KBM-7 (cell line): ENCODE measurements at places on chromosomes 6 and 20.

DNA sequence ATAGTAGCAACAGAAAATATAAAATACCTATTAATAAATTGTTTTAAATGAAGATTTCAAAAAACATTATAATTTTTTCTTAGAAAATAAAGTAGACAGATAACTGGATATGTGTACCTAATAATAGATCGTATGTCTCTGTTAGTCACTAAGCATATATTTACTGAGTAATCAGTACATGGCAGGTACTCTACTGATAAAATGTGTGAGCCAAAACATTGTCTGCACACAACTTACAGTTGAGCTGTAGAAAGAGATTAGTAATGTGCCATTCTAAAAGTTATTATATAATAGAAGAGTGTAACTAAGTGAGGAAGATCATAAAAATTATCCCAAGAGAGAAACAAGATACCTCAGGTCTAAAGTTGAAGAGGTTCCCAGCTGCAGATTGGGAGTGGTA is 929.9 kb upstream of the EPHA7 start:
- DNase-seq = no peak

- no peak for DNase-seq
These were observed 27.3 kb upstream of the RPP40 start for GRCh38 chr6:5031150-5031549.

GRCh38 chr6:168507297-168507696 is 66.3 kb downstream of the SMOC2 start:
- no peak for DNase-seq

- DNase-seq = no peak
These were observed 163.0 kb downstream of the RPS12 start for GRCh38 chr6:132977413-132977812.

DNA sequence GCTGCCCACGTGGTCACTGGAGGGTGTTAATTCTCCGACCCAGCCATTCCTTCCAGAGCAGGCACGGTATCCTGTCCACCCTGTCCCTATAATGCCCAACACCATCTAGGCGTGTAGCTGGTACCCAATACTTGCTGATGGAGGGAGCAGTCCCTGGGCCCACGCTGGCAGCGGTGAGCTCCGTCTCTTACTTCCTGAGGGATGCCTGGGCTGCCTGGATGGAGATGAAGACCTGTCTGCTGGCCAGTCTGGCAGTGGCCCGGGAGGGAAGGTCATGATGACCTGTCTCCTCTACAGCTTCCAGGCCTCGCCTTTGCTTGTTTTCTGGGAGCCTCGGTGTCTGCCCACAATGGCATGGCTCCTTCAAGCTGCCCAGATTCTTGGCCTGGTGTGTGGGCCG is 297.9 kb upstream of the SUPT3H start:
- DNase-seq = no peak

GRCh38 chr20:59920944-59921343 is 12.5 kb downstream of the SYCP2 start:
- DNase-seq = no peak

GRCh38 chr6:148954934-148955333 is 208.1 kb downstream of the UST start:
- no peak for DNase-seq

- no peak for DNase-seq
These were observed 4.1 kb upstream of the MOXD1 start for GRCh38 chr6:132405143-132405915.

DNA sequence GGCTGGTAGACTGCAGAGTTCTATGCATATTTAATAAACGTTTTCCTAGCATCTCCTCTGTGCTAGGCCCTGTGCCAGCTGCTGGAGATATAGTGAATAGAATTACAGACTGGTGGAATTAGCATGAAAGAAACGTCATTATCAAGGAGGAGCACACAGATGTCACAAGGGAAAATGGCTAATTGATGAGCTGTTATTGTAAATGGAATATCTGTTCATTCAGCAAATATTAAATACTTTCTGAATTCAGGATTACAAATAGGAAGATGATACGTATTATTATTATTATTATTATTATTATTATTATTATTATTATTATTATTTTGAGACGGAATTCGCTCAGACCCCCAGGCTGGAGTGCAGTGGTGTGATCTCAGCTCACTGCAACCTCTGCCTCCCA is 1.2 kb downstream of the AAR2 start:
- DNase-seq = no peak

DNA sequence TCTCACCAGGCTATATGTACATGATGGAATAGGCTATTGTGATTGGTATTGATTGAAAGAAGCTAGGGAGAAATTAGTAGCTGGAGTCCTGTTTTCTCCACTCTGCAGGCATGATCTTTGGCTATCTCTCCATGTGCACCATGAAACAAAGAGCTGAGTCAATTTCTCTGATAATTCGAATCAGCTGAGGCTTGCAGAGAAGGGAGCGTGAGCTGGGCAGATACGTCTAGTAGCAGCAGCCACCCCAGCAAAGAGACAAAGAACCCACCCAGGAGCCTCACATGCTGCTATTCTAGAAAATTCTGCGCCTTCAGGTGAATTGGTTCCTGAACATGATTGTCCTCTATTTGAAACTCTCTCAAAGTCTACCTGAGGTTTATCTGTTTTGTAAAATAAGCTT is 6.9 kb upstream of the SGK1 start:
- no peak for DNase-seq

DNA sequence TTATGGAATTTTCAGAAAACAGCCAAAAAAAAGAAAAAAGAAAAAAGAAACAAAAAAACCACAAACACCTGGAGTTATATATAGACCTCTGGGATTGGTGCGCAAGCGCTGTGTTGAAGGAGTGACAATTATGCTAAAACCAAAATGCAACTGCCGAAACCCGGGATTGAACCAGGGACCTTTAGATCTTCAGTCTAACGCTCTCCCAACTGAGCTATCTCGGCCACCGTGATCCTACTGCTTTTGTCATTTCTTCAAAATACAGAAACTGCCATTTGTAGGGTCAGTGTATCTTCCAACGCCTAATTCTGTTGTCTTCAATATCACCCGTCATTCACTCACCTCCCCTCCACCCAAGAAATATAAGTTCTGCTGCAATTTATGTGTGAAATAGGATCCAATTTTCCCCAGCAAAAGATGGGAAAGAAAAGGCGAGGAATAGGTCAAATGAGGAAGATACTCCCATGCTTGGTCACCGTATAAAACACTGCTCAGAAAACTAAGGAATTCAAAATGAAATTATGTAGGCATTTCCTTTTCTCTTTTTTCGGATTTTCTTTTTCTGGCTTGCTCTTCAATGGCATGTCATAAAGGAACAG is 116.0 kb downstream of the TRIM27 start:
- peak; percentile 91 for DNase-seq

- no peak for DNase-seq
These were observed 5.6 kb downstream of the BIRC7 start for GRCh38 chr20:63241272-63241671.

- DNase-seq = peak; percentile 85
These were observed at the start of gene PGBD1 for GRCh38 chr6:28281288-28282064. PGBD1 (plus strand) TSS chr6:28281572; CDS start chr6:28283814, 2,242 bp downstream.

DNA sequence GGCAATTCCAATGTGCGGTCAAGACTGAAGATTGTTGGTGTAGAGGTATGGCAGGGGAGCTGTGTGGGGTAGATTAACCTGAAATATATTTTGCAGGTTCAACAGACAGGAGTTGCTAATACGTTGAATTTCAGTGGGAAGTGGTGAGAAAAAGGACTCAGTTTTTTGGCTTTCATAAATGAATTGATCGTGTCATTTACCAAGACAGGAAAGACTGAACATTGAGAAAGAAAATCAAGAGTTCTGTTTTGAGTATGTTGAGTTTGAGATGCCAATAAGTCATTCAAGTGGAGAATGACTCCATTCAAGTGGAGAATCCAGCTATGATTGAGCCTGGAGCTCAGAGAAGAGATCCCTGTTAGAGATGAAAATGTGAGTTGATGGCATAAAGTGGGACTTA is 31.1 kb downstream of the NFYA start:
- no peak for DNase-seq

- DNase-seq = no peak
These were observed 50.8 kb downstream of the MC3R start for GRCh38 chr20:56299362-56299761.

DNA sequence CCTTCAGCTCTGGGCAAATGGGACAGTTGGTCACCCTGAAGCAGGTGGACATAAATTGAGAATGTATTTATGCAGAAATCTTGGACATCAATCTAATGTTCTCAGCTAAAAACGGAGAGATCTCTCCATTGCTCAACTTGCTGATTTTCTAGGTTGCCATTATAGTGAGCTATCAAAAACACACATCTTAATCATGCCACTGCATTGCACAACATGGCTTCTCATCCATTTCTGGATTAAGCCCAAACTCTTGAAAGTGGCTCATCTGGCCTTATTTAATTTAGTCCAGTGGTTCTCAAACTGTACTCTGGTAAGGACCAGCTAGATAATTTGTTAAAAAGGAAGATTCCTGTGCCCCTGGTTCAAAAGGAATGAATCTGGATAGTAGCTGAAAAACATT is 324.9 kb upstream of the CITED2 start:
- DNase-seq = no peak

DNA sequence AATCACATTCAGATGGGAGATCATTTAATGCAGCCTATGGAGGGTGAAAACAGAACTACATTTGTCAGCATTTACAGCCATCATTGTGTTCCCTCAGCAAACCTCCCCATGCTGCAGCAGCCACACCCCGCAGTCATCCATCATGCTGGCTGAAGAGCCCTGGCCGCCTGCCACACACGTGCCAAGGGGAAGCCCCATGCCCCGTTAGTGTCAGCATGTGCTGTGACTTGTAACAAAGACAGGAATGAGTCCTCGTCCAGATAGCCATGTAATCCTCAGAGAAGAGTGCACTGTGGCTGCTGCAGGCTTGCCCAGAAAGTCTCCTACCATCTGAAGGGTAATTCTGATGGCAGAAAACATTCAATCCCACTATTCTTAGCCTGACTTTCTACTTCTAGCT is 1097.8 kb downstream of the KIF16B start:
- no peak for DNase-seq

DNA sequence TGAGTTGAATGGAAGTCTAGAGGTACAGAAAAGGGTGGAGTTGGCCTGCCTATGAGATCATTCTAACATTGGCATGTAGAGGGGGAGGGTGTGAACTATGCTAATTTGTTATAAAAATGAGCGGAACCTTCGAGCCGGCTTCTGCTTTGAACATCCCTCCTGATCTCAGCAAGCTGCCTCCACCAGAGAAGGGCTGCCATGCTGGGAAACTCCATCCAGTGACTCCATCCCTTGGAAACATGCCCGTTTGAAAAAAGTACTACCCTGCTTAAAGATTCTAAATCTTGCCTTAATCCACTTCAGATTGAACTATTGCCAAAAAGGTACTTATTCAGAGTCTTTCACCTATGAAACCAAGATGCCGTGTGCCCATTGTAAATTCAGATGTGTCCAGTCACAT is 43.6 kb upstream of the TMEM170B start:
- no peak for DNase-seq

- no peak for DNase-seq
These were observed 93.9 kb downstream of the CLIC5 start for GRCh38 chr6:45921691-45922281.

- DNase-seq = no peak
These were observed 653.6 kb upstream of the FLRT3 start for GRCh38 chr20:14991023-14991422.

DNA sequence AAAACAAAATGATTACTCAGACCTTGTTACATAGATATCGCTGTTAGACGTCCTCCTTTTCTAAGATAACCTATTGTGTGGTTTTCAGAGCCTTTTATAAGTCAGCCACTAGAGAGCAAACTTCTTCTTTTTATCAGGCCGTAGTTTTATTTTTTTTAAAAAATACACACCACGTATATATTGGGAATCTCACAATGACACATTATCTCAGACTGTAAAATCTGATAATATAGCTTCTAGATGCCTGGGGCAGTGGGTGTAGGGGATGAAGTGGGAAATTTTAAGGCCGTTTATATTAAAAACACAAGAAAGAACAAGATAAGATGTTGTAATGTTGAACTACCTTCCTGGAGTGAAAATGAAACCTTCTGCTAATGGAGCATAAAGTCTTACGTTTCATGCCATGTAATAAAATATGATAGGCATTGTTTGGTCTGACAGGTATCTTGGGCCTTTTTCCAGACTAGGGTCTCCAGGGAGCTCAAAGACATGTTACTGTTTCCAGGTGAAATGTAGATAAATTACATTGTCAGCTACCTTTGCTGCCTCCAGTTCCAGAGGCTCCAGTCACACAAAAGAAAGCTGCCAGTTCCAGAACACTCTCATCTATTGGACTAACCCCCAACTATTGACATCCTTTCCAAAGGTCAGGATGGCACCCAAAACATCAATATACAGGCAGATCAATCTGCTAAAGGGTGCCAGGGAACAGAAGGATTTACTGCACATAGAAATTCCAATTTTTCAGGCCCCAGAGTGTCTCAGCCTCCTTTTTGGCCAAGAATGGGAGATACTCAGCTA is 130.2 kb upstream of the AKIRIN2 start:
- peak; percentile 33 for DNase-seq

DNA sequence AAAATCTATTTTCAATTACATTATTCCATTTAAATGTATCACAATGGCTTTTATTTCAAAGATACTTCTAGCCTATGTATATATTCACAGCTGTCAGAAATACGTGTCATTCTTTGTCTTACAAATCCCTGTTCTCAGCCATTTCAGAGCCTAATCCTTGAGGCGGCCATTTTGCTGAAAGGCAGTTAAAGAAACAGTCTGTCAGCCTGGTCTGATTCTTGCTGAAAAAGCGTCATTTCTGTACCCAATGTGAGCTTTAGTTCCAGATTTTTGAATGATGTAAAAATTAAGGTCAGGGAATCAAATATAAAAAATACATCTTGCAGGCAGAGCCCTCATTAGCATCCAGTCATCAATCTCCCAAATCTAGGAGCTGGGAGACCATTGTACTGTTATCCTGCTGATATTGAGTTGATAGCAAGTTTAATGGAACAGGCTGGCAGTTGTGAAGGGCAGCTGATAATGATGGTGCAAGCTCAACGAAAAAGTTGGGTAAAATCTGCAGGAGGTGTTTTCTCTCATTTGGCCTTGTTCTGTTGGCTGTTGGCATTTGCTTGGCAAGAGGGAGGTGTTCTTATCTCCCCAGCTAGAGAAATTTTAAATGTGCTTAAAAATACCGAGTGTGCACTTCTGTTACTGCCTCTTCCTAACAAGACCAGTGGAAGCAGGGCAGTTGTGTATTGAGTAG is 314.8 kb downstream of the SOX4 start:
- no peak for DNase-seq
